Activated CD4-positive, alpha-beta memory T cell treated with anti-CD3 and anti-CD28 coated beads, Interleukin-2, amount 10 ng/mL, durations not matched to agents 7 days and 5 days (primary cell): ENCODE measurements at places on chromosomes 2 and 18. TPM values are rescaled to one million over a fixed set of nuclear protein-coding genes. Genes with fewer than 3 reads are reported as not detected.

DNA sequence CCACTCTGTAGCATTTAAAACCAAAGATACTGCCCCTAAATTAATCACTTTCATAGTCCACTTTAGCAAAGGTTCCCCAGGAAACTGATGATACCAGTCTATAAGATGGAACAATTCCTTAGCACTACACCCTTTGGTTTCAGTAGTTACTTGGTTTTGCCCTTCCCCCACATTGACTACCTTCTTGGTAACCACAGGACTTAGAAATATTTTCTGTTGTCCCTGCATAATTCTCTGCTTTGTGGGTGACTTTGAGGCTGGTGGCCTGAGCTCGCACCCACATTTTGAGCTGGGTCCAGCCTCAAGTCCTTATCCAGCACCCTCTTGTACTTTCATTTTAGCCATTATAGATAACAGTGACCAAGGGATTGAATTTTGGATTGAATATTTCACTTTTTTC, 23.1 kb downstream of the ELP2 start:
- DNase-seq: no peak

DNA sequence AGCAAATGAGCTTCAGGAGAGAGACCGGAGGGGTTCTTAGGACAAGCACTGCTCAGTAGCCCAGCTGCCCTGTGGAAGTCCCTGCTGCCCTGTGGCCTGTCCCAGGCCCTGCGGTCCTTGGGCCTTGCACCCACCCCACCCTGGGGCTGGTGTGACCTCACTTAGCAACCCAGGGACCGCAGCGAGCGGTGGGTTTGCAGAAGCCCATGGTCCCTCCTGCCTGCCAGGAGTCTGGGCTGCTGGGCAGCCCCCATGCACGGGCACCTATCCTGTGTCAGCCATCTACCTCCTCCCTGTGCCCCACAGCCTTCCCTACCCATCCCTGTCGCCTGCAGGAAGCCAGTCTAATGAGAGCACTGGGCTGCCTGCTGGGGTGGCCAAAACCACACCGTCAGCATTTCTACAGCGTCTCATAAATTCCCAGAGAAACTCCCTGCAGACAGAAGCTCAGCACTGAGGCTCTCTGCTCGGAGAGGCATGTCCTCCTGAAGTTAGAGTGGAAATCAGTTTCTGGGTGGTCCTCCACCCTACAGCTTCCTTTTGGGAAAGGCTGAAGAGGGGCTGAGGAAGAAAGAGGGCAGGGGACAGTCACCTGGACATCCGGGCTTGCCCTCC, 231.1 kb upstream of the HS6ST1 start:
- DNase-seq: no peak

- no peak for DNase-seq
These were observed 45.8 kb downstream of the NEMP2 start for GRCh38 chr2:190488516-190489233.

GRCh38 chr2:211228559-211228958, 672.2 kb downstream of the CPS1 start:
- DNase-seq: no peak

GRCh38 chr2:174328961-174329715, 5.6 kb upstream of the SP9 start:
- DNase-seq: no peak

DNA sequence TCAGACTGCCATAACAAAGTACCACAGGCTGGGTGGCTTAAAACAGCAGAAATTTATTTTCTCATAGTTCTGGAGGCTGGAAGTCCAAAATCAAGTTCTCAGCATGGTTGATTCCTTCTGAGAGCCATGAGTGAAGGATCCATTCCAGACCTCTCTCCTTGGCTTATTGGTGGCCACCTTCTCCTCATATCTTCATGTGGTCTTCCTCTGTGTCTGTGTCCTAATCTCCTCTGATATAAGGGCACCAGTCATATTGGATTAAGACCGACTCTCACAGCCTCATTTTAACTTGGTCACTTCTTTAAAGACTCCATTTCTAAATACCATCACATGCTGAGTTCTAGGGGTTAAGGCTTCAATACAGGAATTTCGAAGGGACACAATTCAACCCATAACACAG, 65.1 kb downstream of the CFAP221 start:
- DNase-seq: no peak

The CAPG gene
- total RNA-seq: 177 TPM

GRCh38 chr18:33959609-33960008, 265.1 kb downstream of the NOL4 start:
- no peak for DNase-seq

DNA sequence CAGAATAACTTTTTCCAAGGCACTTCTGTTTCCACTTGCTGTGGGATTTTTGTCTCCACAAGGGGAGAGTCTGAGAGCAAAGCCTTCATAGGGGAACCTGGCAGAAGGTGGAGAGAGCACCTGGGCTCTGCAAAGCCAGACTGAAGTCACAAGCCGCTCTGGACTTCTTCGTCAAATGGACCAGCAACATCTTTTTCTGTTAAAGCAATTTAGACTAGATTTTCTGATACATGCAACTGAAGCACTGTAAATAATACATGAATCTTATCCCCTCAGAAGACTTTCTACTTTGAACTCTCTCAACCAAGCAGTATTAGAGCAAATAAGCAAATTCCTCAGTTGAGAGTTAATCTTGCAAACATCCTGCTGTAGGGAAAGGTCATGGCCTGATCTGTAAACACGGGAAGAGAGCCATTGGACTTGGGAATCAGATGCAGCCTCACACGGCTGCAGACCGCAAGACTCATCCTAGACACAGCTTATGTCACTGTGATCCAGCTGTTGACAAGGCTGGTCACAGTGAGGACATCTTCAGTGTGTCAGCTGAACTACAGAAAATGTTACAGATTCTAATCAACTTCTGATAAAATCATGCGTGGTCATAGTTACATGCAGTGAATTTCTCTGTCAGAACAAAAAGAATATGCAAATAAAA, 3.2 kb downstream of the SH3YL1 start:
- DNase-seq: no peak

The IL1RN gene
- 2.6 TPM for total RNA-seq

DNA sequence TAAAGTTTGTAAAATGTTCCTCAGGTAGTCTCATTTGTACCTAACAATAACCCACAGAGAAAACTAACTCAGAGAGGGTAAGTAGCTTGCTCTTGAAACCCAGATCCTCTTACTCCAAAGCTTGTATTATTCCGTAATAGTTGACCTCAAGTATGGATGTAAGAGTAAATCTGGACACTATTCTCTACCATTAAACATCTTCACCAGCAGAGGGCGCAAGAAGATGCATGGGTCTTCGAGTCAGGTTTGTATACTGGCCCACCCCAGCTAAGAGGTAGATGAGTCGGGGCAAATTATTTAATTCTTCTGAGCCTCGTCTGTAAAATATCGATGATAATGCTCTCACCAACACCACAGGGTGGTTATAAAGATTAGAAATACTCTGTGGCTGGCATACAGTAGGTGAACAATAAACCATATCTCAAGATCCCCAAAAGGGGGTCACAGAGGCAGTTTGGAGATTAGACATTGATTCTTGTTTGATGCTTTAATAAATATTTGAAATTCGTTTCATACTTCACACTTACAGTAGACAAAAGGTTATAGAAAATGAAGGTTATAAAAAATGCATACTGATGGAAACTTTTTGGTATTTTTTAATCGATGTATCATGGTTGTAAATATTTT, 3.5 kb upstream of the CABLES1 start:
- DNase-seq: peak; percentile 59

GRCh38 chr2:30112561-30112960, 34.2 kb upstream of the YPEL5 start:
- DNase-seq: no peak

The RNF125 gene
- total RNA-seq: 43.8 TPM

DNA sequence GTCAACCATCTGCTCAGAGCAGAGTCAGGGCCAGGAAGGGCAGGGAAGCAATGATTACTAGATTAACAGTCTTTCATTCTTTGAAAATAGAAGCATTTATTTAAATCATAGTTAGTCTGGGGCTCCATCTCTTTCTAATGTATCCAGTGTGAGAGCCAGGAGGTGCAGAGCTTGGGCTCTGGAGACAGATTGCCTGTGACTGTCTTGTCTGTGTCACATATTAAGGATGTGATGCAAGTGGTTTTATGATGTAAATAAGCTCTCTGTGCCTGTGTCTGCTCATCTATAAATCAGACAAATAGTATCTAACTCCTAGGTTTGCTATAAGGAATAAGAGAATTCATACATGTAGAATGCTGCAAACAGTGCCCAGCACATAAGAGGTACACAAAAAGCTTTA, 104.9 kb upstream of the TANK start:
- no peak for DNase-seq

The CYP26B1 gene
- total RNA-seq: not detected

The LYG1 gene
- total RNA-seq: 1.2 TPM

GRCh38 chr2:51297488-51297887, 265.6 kb upstream of the NRXN1 start:
- DNase-seq: no peak

GRCh38 chr2:127426501-127427354, 8.5 kb downstream of the PROC start:
- peak; percentile 11 for DNase-seq

The NEURL3 gene
- total RNA-seq: 1.0 TPM

GRCh38 chr2:10720947-10721395, 459 bp upstream of the ATP6V1C2 start:
- DNase-seq: no peak

The ABCG8 gene
- not detected for total RNA-seq

The ANO7 gene
- 0.91 TPM for total RNA-seq

- DNase-seq: no peak
These were observed 35.2 kb downstream of the ASB1 start for GRCh38 chr2:238461916-238462315.

GRCh38 chr2:219277703-219278654, 1.2 kb upstream of the DNAJB2 start:
- DNase-seq: peak; percentile 77

DNA sequence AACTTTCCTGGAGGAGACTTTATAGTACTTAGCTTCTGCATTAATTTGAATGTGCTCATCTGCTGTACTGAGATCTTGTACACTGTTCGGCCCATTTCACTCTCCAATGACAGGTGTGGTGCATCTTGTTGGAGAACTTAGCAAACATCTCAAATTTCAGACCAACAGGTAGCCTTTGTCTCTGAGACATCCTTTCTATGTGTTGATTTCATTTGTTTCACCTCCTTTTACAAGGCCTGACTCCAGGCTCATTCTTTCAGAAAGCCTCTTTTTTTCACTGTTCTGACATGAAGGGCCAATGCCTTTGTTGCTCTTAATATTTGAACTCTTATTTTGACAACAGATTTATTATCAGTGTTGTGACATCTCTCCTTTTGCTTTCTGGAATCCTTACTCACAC, 271.8 kb upstream of the FANCL start:
- no peak for DNase-seq

GRCh38 chr18:54647176-54647575, 56.1 kb downstream of the DYNAP start:
- no peak for DNase-seq

GRCh38 chr2:212974692-212975091, 176.7 kb downstream of the IKZF2 start:
- no peak for DNase-seq

GRCh38 chr18:59604877-59605276, 92.3 kb downstream of the CCBE1 start:
- DNase-seq: no peak

The RGPD4 gene
- 0.10 TPM for total RNA-seq
